Posterior cingulate gyrus (tissue), 11 donors: ENCODE measurements at places on chromosomes 3 and 15.
A peak's percentile ranks its signal among the peaks of the same experiment; 100 is the strongest.

DNA sequence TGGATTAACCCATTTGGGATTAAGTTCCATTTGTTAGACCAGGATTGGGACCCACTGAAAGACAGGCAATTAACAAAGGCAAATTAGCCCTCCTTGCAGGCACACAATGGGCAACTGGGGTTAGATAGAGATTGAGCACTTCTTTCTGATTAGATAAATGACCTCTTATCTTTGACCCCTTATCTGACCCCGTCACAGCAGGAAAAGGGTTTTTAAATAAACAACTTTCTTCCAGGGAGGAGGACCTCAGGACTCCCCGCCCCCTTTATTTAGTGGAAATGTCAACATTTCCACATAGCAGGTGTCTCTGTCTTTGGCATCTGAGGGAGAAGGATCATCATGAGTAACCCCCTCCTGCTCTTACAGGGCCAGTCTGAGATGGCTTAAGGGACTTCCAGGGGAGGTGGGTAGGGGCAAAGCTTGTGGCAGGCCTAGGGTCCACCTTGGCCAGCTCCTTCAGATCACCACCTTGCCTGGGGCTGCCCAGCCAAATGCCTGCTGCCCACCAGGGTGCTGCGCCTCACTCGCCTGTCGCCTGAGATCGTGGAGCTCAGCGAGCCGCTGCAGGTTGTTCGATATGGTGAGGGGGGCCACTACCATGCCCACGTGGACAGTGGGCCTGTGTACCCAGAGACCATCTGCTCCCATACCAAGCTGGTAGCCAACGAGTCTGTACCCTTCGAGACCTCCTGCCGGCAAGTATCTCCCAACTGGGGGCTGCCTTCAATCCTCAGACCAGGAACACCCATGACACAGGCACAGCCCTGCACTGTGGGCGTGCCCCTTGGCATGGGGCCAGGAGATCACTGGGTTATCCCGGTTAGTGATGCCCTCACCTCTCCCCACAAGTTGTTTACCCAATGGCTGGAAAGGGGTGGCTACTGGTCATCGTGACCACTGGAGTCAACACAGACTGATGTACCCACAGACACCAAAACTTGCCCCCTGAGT lies 2.6 kb upstream of the WDR6 start:
- no peak for DNase-seq

GRCh38 chr3:193673845-193674244 lies 80.8 kb downstream of the OPA1 start:
- peak; percentile 69 for DNase-seq

GRCh38 chr3:10983219-10983916 lies 9.2 kb upstream of the SLC6A1 start:
- peak; percentile 53 for DNase-seq

- DNase-seq: no peak
Measured at GRCh38 chr3:101531473-101532086, 18.6 kb upstream of the SENP7 start.

GRCh38 chr3:11878837-11879236 lies 32.2 kb upstream of the TAMM41 start:
- no peak for DNase-seq

- DNase-seq: no peak
Measured at GRCh38 chr3:179606534-179607085, 2.0 kb downstream of the NDUFB5 start.

DNA sequence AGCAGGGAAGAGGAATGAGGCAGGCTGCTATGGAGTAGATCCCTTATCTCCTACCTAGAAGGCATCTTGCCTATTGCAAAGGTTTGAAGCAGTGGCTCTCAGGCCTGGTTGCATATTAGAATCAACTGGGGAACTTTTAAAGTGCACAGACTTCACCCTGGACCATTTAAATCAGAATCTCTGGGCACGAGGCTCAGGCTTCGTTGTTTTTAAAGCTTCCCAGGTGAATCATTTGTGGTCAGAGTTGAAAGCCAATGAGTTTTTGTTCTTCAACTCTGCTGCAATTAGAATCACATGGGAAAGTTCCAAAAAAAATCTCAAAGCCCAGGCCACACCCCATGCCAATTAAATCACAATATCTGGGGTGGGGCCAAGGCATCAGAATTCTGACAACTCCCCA lies 773.1 kb downstream of the AGBL1 start:
- no peak for DNase-seq

DNA sequence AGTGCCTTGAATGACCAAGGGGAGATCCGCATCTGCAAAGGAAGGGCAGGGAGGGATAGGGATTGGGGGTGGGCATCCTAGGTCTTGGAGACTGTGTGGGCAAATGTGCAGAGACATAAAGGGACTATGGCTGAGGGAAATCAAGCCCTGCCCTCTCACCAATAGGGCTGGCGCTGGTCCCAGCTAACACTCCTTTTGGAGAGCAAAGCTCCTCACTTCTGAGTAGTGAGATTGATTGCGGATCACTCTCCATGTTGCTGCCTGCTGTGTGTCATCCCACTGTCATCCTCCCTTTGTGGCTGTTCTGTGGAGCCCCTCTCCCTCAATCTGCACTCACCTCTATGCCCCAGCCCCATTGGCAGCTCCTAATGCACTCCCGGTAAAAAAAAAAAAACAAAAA lies 2.2 kb upstream of the CELSR3 start:
- no peak for DNase-seq

GRCh38 chr3:140453750-140454149 lies 224.1 kb upstream of the TRIM42 start:
- DNase-seq: no peak

- DNase-seq: no peak
Measured at GRCh38 chr3:80043226-80043625, 275.4 kb upstream of the ROBO1 start.

DNA sequence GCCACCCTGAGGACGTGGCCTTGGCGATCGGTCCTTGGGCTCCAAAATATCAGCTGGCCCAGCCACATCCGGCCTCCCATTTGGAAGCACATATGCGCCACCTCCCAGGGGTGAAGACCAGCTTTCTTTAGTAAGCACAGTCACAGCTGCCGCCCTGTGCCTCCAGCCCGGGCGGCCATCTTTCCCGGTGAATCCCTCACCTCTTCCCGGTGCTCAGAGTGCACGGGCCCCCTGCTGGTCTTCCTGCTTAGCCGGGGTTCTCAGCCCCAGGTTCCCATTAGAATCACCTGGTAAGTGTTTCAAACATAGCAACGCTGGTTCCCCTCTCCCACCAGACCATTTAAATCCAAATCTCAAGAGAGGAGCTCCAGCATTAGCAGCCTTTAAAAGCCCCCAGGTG lies 232.2 kb downstream of the VPS13C start:
- DNase-seq: no peak

GRCh38 chr15:77496715-77497109 lies 76.0 kb downstream of the HMG20A start:
- DNase-seq: peak; percentile 80

GRCh38 chr15:55481842-55482241 lies 26.2 kb downstream of the DNAAF4 start:
- DNase-seq: no peak

GRCh38 chr3:148146947-148147826 lies 550.5 kb upstream of the AGTR1 start:
- DNase-seq: no peak

- no peak for DNase-seq
Measured at GRCh38 chr3:168714609-168715240, 619.0 kb upstream of the GOLIM4 start.

DNA sequence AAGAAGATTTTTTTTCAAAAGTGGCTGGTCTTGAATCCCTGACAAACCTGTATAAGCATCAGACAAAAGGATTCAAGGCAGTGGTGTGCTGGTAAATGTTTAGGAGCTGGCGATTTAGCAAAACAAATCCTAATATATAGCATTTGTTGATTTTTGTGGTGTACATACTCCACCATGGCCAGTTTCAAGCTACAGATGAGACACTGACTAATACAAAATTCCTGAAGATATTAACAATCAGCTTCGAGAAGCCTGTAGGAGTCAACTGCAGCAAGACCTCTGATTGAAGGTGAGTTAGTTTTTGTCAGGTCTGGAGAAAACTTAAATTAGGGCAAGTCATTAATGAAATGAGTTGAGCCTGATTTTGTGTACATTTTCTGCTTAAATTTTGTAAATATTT lies 6.7 kb downstream of the STRIT1 start:
- no peak for DNase-seq

GRCh38 chr3:175932586-175932985 lies 1073.5 kb downstream of the NAALADL2 start:
- no peak for DNase-seq

DNA sequence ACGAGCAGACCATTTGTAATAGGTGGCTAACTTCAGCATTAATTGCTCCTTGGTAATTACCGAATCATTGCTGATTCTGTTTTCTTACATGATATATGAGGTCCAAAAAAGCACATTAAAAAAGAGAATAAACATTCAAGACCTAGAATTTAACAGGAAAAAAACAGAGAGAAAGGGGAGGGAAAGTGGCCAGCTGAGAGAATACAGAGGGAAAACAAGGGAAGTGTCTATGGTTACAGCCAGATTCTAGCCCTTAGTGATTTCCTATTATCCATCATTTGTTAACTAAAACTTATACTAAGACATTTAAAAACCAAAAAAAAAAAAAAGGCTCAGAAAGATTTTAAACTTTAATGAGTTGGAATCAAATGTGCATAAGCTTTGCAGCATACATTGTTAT lies 168.7 kb downstream of the LRTM1 start:
- no peak for DNase-seq

GRCh38 chr15:91129436-91129835 lies 29.4 kb downstream of the SV2B start:
- DNase-seq: no peak

DNA sequence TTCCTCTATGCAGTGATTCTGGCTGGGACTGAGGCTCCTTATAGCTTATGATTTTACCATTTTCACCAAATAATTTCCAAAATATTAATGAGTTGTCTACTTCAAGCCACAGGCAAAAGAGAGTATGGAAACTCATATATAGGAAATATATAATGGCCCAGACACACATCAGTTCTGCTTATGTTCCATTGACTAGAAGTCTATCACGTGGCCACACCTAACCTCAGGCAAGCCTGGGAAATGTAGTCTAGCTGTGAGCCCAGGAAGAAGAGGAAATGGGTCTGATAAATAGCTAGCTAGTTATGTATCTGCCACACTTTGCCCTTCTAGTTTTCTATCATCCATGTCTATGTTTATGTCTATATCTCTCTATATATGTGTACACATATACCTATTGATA lies 195.1 kb downstream of the OTOL1 start:
- DNase-seq: no peak

- DNase-seq: no peak
Measured at GRCh38 chr3:34056181-34056910, 257.9 kb downstream of the PDCD6IP start.

DNA sequence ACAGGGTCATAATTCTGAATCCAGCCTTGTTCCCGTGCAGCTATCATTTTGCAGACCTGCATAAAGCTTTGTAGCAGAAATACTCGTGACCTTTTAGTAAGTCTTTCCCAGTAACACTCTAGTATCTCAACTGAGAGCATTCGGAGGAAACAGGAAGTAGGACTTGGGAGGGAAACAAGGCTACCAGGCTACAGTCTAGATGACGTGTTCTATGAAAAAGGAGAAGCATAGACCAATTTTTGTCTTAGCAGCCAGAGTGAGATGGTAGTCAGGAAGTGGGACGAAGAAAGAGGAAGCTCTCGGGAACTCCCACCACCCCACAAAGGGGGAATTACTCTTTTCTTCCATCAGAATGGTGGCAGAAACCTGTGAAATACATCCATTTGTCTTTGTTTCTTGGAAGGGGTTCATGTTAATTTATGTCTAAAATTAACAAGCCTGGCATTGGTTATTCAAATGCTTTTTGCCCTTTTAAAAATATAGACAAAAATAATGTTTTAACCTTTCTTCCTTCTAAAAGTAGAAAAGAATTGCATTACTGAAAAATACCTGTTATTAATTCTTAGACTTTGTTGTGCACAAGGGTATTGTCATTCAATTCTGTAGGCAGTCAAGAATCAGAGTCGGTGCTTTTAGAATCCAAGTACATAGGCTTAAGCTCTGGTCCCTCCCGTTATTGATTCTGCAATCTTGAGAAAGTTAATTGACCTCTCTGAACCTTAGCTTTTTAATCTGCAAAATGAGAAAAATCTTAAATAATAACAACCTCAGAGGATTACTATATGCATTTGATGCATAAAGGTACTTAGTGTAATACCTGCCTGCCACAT lies 1.6 kb upstream of the SUCNR1 start:
- no peak for DNase-seq

GRCh38 chr15:79028411-79028964 lies 62.1 kb downstream of the RASGRF1 start:
- DNase-seq: peak; percentile 62

GRCh38 chr3:123302961-123303360 lies 101.2 kb downstream of the SEC22A start:
- no peak for DNase-seq

DNA sequence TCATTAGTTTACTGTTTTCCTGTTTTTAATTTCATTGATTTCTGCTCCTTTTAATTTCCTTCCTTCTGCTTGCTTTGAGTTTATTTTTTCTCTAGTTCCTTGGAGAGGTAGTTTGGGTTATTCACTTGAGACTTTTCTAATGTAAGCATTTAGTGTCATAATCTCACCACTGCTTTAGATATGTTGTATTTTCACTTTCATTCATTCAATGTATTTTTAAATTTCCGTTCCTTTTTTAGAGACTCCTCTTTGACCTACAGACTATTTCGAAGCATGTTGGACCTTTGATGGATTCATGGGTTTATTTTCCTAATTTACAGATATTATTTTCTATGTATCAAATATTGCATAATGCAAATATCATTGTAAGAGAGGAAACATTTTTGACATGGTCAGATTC lies 23.3 kb downstream of the KLHL18 start:
- no peak for DNase-seq

DNA sequence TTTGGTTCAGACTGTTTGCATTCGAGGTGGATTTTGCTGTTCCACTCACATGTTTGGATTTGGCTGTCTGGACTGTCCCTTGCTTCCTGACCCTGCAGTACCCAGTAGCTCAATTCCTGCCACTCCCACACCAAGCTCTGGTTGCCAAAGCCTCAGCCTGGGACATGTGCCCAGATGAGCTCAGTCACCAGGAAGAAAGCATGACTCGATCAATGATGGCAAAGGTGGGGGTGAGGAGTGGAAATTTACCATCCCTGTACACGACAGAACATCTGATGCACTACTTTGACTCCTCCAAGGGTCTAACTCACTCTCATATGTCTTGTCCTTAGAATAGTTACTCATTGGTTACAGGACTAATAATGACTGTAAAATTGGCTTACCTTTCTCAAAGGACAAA lies 45.2 kb downstream of the ZNF385D start:
- no peak for DNase-seq

- DNase-seq: no peak
Measured at GRCh38 chr3:177330779-177331178, 133.5 kb upstream of the TBL1XR1 start.

DNA sequence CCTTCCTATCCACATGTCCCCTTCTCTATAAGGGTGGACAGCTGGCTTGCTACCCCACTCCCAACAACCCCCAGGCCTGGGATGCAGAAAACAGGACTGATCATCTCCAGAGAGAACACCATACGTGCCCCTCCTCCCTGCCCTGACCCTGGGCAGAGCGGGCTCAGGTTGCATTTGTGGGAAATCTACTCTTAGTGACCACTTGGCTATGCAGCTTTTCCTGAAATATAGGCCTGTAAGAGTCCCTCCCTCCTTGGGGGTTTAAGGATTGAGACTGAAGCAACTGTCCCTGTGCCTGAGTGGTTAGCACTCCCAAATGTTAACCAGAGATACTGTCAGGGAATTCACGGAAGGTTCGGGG lies 11.7 kb downstream of the SH2D7 start:
- no peak for DNase-seq

- peak; percentile 12 for DNase-seq
Measured at GRCh38 chr3:42503957-42504333, 1.5 kb downstream of the VIPR1 start.
